ENCODE measurements at places on chromosomes 7 and 10. TPM values are rescaled to one million over a fixed set of nuclear protein-coding genes. Genes with fewer than 3 reads are reported as not detected.

The ITPRID1 gene
- not detected for total RNA-seq

The WNT8B gene
- total RNA-seq: under 0.01 TPM

DNA sequence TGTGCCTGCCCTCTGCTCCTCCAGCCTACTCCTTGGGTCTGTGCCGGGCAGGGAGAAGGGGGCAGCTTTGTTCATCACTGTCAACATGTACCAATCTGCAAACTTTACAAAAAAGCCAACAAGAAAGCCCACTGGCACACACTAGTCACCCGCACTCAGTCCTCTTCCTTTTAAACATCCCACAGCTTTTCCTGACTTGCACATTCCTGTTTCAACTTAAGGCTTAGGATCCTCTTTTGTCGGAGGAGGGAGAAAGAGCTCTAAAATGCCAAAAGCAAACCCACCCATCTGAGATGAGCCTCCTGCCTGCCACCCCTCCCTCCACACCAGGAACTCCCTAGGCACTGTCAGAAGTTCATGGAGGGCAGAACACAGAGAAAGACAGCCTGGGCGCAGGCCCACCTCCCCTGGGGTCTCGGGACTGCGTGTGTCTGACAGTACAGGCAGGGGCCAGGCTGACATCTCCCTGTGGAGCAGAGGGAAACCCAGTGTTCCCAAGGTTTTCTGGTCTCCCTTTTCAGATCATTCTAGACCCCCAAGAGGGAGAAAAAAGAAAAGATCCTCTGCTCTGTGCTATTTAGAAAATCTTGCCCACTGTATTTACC is 5.4 kb downstream of the PDIA4 start:
- DNase-seq: no peak

GRCh38 chr7:70356085-70356786 is 758.0 kb downstream of the AUTS2 start:
- no peak for DNase-seq
